ENCODE measurements at places on chromosomes 11 and 22.

GRCh38 chr11:123588117-123588863, 66.1 kb downstream of the SCN3B start:
- DNase-seq = no peak

GRCh38 chr11:133898031-133898769, 52.9 kb upstream of the SPATA19 start:
- no peak for DNase-seq

GRCh38 chr11:11401960-11402535, 49.0 kb upstream of the CSNK2A3 start:
- DNase-seq = no peak

GRCh38 chr11:12827369-12827768, 153.1 kb downstream of the TEAD1 start:
- DNase-seq = no peak

GRCh38 chr11:124915541-124916369, 3.3 kb upstream of the HEPN1 start:
- no peak for DNase-seq
